ENCODE measurements at places on chromosomes 7 and 10. TPM values are rescaled to one million over a fixed set of nuclear protein-coding genes. Genes with fewer than 3 reads are reported as not detected.

GRCh38 chr7:89336121-89336520 lies 540.6 kb upstream of the TEX47 start:
- no peak overlapping the region for H3K4me3 ChIP-seq
- H3K27me3 ChIP-seq: no peaks in the 10 kb centered on the region
- no peaks in the 10 kb centered on the region for H3K4me1 ChIP-seq
- no peaks in the 10 kb centered on the region for H3K36me3 ChIP-seq

GRCh38 chr10:44954042-44954441 lies 5.6 kb upstream of the RASSF4 start:
- no peaks in the 10 kb centered on the region for H3K27me3 ChIP-seq
- H3K4me3 ChIP-seq: no peak overlapping the region
- DNase-seq: no peak
- peaks cover 62% of the 10 kb centered on the region for H3K4me1 ChIP-seq
- H3K36me3 ChIP-seq: peaks cover 25% of the 10 kb centered on the region
- peak overlapping the region; percentile 95 for H3K27ac ChIP-seq

GRCh38 chr7:98969386-98969785 lies 91.1 kb downstream of the TRRAP start:
- H3K4me1 ChIP-seq: no peaks in the 10 kb centered on the region
- H3K36me3 ChIP-seq: peaks cover 3% of the 10 kb centered on the region
- no peaks in the 10 kb centered on the region for H3K27me3 ChIP-seq
- H3K4me3 ChIP-seq: no peak overlapping the region
- H3K27ac ChIP-seq: no peak overlapping the region

Gene NUP42
- total RNA-seq: 33.9 TPM

- H3K4me1 ChIP-seq: no peaks in the 10 kb centered on the region
- no peaks in the 10 kb centered on the region for H3K36me3 ChIP-seq
- H3K27me3 ChIP-seq: no peaks in the 10 kb centered on the region
- no peak overlapping the region for H3K27ac ChIP-seq
- H3K4me3 ChIP-seq: no peak overlapping the region
These were observed 381.7 kb downstream of the DNAJB6 start for GRCh38 chr7:157718303-157719007.

GRCh38 chr7:24436131-24436920 lies 136.9 kb upstream of the PALS2 start:
- no peaks in the 10 kb centered on the region for H3K27me3 ChIP-seq
- no peak overlapping the region for H3K4me3 ChIP-seq
- no peaks in the 10 kb centered on the region for H3K4me1 ChIP-seq
- H3K27ac ChIP-seq: no peak overlapping the region

Gene CFAP43
- 4.3 TPM for total RNA-seq

- no peaks in the 10 kb centered on the region for H3K36me3 ChIP-seq
- H3K27me3 ChIP-seq: no peaks in the 10 kb centered on the region
- no peak overlapping the region for H3K4me3 ChIP-seq
- no peak overlapping the region for H3K27ac ChIP-seq
- no peak for DNase-seq
- H3K4me1 ChIP-seq: peaks cover 3% of the 10 kb centered on the region
These were observed 65.9 kb downstream of the DGKB start for GRCh38 chr7:14836571-14837189.

Gene UBE2H
- total RNA-seq: 69.6 TPM

DNA sequence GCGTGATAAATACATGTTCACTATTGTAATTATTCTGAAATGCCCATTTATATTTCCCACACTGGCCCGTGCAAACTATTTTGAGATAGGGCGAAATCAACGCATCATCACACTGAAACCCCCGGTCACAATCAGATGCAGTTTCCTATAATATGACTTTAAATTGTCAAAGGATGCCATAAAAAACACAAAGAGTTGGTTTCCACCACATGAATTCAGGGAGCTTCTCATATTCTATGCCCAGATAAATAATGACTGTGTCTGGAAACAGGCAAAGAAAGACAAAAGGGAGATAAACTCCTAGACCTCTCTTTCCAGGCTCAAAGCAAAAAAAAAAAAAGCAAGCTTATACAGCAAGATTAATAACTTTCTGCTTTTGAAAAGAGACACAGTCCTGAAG lies 375.8 kb upstream of the AKR1E2 start:
- DNase-seq: no peak
- H3K27me3 ChIP-seq: no peaks in the 10 kb centered on the region
- H3K4me1 ChIP-seq: no peaks in the 10 kb centered on the region
- no peak overlapping the region for H3K27ac ChIP-seq

- peaks cover 11% of the 10 kb centered on the region for H3K4me1 ChIP-seq
- H3K36me3 ChIP-seq: no peaks in the 10 kb centered on the region
- no peak for DNase-seq
- no peaks in the 10 kb centered on the region for H3K27me3 ChIP-seq
- H3K4me3 ChIP-seq: peak overlapping the region; percentile 73
These were observed 2.0 kb downstream of the RHEB start for GRCh38 chr7:151517601-151518104.

GRCh38 chr10:23338886-23339285 lies 5.7 kb downstream of the C10orf67 start:
- DNase-seq: no peak
- H3K27ac ChIP-seq: no peak overlapping the region
- H3K4me3 ChIP-seq: no peak overlapping the region
- no peaks in the 10 kb centered on the region for H3K36me3 ChIP-seq

DNA sequence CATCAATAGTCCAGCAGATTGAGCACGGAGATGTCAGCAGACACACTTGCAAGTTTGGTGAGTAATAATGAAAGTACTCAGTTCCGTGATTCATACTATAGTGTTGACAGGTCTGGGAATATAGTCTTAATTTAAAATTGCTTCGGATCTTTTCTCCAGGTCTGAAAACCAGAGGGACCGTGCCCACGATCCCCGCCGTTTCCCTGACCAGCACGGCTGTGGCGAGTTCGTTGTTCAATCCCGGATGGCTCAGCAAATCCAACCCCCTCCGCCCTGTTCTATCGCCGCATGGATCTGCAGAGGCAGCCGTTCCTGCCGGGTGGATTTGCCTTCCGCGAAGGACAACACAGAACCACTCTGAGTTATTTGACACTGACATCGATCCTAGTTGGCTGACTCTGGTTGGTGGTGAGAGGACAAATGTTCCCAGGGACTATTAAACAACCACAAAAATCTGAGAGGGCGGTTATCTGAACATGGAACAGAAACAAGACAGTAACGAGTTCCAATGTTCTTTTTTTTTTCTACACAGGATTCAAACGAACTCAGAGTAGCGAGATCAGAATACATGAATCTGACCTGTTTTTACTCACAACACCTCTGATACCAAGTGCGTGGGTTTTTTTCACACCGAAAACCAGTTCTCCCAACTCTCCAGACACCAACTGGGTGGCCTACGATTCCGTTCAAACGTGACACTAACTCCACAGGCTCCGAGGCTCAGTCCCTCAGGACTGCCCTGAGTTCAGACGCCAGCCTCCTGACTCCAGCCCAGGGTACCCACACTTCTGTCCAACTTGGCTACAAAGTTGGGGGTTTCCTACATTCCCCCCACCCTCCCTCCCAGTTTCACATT lies 52.7 kb downstream of the RBM17 start:
- no peak for DNase-seq
- H3K4me1 ChIP-seq: peaks cover 35% of the 10 kb centered on the region
- no peak overlapping the region for H3K27ac ChIP-seq
- peak overlapping the region; percentile 42 for H3K4me3 ChIP-seq
- peaks cover 10% of the 10 kb centered on the region for H3K27me3 ChIP-seq

Gene OPN1SW
- total RNA-seq: not detected

DNA sequence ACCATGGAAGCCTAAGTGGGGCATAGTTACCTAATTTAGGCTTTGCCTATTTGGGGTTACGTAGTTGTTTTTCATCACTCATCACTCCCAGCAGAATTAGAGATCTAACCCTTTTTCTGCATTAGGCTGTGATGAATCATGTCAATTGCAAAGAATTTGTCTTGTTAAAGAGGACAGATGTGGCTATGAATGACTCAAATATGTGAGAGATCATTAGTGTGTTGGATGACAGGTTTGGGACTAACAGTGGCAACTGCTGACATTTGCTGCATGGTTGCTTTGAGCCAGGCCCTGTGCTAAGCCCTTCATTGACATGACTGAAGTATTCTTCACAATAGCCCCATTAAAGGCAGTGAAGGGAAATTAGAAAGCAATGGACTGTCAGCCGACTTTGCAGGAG lies 83.4 kb upstream of the BMPER start:
- no peaks in the 10 kb centered on the region for H3K27me3 ChIP-seq
- no peak overlapping the region for H3K4me3 ChIP-seq

- no peak for DNase-seq
- H3K4me3 ChIP-seq: no peak overlapping the region
- no peaks in the 10 kb centered on the region for H3K27me3 ChIP-seq
These were observed 11.4 kb upstream of the INPP5F start for GRCh38 chr10:119714484-119714816.

GRCh38 chr10:77310288-77310840 lies 327.2 kb downstream of the KCNMA1 start:
- DNase-seq: no peak
- no peak overlapping the region for H3K27ac ChIP-seq
- H3K4me1 ChIP-seq: no peaks in the 10 kb centered on the region
- H3K4me3 ChIP-seq: no peak overlapping the region
- H3K27me3 ChIP-seq: no peaks in the 10 kb centered on the region
- H3K36me3 ChIP-seq: no peaks in the 10 kb centered on the region

DNA sequence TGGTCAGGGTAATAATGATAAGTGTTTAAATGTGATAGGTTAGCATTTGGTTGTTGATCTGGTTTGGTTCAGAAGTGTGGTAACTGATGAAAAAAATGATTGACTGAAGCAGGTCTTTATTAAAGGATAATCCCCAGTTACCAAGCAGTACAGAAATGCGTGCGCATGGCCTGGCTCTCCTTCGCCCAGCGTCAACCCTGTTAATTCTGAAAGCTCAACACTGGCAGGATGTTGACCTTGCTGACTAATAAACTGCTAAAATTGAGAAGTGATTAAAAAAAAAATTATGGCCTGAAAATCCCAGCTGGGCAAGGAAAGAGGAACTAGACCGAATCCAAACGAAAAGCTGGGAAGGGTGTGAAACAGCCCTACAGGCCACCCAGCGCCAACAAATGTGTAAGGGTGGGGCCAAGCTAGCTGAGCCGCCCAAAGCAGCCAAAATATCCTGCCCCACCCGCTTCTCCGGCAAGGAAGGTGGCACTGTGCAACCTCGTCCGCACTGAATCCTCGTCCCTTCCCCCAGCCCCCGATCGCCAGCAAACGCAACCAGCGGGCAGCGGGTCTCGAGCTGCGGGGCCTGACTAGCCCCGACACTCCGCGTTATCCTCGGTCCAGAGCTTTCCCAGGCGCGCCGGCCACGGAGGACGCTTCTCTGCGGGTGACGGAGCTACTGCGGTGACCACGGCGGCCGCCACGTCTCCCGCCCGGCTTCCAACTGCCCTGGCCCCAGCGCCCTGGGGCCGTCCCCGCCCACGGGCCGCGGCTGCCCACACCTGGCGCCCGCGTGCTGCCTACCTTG lies 561 bp downstream of the SHTN1 start:
- peak overlapping the region; percentile 78 for H3K4me3 ChIP-seq
- peak overlapping the region; percentile 5 for H3K27ac ChIP-seq
- H3K36me3 ChIP-seq: no peaks in the 10 kb centered on the region
- no peaks in the 10 kb centered on the region for H3K4me1 ChIP-seq
- H3K27me3 ChIP-seq: no peaks in the 10 kb centered on the region

DNA sequence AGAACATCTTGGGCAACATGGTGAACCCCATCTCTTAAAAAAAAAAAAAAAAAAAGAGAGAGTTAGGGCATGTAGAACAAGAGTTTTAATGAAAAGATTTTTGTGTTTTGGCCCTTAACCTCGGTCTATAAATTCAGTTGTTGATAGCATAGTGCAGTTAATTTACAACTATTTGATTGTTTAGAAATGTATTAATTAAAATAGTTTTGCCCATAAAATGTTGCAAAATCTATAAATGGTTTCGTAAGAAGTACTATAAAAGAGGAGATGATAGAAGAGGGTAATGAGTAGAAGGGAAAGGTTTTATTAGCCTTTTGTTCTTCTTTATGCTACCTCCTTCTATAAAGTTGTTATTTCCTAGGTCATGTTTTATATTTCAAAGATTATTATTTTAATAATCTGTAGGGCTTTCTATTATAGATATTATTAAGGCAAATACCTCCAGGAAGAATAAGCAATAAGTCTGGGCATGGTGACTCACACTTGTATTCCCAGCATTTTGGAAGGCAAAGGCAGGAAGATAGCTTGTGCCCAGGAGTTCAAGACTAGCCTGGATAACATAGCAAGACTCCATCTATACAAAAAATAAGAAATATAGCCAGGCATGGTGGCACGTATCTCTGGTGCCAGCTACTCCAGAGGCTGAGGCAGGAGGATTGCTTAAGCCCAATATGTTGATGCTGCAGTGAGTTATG lies 73.3 kb downstream of the MCU start:
- H3K27ac ChIP-seq: no peak overlapping the region
- H3K36me3 ChIP-seq: no peaks in the 10 kb centered on the region
- no peak for DNase-seq
- peaks cover 8% of the 10 kb centered on the region for H3K4me1 ChIP-seq

DNA sequence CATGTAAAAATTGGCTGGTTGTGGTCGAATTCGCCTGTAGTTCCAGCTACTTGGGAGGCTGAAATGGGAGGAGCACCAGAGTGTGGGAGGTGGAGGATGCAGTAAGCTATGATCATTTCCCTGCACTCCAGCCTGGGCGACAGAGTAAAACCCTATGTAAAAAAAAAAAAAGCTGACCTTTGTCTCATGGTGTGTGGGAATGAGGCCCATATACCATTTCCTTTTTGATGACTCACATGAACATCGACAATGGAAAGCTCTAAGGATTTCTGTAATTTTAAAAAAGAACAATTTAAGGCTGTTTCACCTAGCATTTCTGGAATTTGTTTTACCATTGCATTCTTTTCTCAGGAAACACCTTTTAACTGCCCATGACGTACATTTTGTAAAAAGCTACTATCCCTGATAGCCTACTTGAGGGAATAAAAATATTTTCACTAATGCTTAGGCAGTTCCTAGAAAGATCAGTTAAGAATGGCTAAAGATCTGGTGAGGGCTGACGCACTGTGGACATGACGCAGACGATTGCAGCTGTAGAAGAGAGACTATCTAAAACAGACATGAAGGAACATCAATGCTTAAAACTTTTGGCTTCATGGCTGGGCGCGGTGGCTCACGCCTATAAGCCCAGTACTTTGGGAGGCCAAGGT lies 400.6 kb upstream of the IGFBP3 start:
- H3K27ac ChIP-seq: no peak overlapping the region
- no peaks in the 10 kb centered on the region for H3K36me3 ChIP-seq
- H3K27me3 ChIP-seq: no peaks in the 10 kb centered on the region
- DNase-seq: no peak
- H3K4me3 ChIP-seq: no peak overlapping the region

DNA sequence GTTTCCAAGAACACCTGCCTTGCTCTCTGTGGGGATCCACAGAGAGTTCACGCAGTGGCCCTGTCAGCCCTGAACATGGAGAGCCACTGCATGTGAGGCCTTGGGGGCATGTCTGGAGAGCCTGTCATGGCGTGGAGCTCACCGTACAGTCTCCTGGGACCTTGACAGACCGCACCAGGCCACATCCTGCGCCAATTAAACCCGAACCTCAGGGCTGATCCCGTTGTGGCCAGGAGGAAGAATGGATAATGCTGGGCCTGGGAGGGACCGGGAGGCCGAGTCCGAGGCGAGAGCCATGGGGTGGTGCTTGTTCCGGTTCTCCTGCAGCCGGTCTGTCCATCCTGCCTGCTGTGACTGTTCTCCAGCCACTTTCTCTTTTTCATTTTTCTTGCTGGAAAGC lies 68.7 kb downstream of the DNAJB6 start:
- no peaks in the 10 kb centered on the region for H3K4me1 ChIP-seq
- no peaks in the 10 kb centered on the region for H3K36me3 ChIP-seq
- no peak overlapping the region for H3K4me3 ChIP-seq
- no peaks in the 10 kb centered on the region for H3K27me3 ChIP-seq

Gene MBLAC1
- total RNA-seq: 9.0 TPM

GRCh38 chr7:101714097-101714496 lies 85.0 kb upstream of the MYL10 start:
- no peaks in the 10 kb centered on the region for H3K4me1 ChIP-seq
- no peak overlapping the region for H3K4me3 ChIP-seq
- peaks cover 8% of the 10 kb centered on the region for H3K27me3 ChIP-seq
- no peak overlapping the region for H3K27ac ChIP-seq
- DNase-seq: no peak

Gene CXCL12
- 35.0 TPM for total RNA-seq

Gene CCNJ
- 5.1 TPM for total RNA-seq
